ENCODE measurements at places on chromosomes 11 and 22. TPM values are rescaled to one million over a fixed set of nuclear protein-coding genes. Genes with fewer than 3 reads are reported as not detected.

GNG3 gene
- polyA plus RNA-seq: 11.1 TPM

SYCE3 gene
- polyA plus RNA-seq: 183 TPM

POU2AF1 gene
- polyA plus RNA-seq: 2.7 TPM

CSF2RB gene
- polyA plus RNA-seq: 4.0 TPM

ANAPC15 gene
- polyA plus RNA-seq: 103 TPM

CALCA gene
- polyA plus RNA-seq: not detected

SF1 gene
- 455 TPM for polyA plus RNA-seq

ACR gene
- 181 TPM for polyA plus RNA-seq

P4HA3 gene
- 8.1 TPM for polyA plus RNA-seq

TBX10 gene
- polyA plus RNA-seq: not detected

STK33 gene
- 101 TPM for polyA plus RNA-seq

FGF19 gene
- 0.37 TPM for polyA plus RNA-seq

Measured in testis (tissue), 5 donors.